NCI-H82 (cell line): ENCODE measurements at places on chromosomes 16 and 17.

DNA sequence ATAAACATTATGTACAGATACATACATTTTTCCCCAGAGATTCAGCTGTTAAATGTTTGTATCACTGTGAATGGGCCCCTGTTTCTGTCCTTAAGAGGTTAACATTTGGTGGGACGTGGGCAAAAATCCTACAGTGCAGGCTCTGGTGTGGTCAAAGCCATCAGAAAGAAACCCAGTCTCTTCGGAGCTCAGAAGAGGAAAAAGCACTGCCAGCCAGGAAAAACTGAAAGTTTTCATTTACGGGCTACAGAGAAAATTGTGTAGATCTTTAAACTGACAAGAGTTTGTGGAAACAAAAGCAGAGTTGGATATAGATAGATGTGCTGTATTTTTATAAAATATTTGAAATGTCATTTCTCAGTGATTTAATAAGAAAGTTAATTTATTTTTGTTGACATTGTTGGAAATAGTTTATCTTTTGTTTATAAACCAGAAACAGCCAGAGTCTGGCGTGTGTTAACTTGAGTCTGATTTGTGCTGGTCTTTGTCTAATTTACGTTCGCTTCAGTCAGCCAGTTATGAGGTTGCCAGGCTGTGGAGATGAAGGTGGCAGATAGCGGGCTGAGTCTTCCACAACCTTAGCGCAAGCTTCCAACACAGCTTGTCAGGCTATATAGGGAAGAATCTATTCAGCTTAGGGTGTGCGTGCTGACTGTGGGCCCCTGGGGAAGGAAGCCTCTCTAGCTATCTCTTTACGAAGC lies 9.5 kb upstream of the TEKT3 start:
- no peak for DNase-seq

DNA sequence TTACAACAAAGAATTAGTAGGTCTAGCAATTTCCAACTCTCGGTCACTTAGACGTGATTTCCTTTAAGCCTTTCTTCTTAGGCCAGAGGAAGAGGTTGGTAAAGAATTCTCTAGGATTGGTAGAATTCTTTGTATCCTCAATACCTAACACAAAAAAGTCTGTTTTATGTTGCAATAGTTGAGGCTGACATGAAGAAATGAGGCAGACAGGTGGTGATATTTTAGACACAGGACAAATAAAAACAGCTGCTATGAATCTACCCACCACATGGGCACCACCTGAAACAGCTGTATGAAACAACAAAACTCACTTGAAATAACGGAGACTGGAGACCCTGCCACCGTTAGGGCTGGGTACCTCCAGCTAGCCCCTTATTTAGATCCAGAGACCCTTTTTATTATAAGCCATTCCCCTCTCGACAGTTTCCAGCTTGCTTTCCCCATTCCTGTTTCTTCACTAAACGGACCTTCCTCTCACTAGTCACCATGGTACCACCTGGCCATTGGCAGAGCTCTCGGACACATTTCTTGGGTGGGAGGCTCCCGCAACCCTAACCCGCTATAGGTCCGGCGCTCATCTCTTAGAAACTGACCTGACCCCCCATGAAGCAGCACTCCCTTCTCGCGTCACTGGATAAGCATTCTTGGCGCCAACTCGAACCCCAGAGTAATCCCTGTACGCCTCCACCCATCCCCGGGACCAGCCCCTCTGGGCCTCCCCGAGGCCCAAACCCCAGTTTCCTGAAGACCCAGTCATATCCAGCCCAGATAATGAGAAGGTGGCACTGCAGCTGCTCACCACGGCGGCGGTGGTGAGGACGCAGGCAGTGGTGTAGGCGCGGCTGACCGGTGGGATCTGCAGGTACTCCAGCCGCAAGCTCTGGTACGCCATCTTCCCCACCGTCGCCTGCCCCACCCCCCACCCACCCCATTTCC lies at the start of gene DERL2:
Gene DERL2 (minus strand): TSS at position 909 of the 936 bp plus-strand sequence. CDS start 17 bp downstream, at position 892.
- DNase-seq: peak; percentile 81

DNA sequence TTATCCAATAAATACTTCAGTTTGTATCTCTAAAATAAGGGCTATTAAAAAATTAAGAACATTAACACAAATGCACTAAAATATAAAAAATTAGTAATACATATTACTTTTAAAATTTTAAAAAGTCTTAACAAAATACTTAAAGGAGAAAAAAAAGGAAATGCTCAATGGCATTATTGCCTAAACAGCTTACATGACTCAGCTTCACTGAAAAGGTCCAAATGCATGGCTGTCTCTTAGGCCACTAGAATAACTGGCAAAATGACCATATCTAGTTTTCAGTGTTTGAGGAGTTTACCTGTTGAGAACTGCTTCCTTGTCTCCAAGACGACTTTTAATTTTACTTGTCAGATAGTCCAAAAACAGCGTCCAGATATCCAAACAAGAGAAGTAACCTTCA lies 66.0 kb downstream of the XPO6 start:
- no peak for DNase-seq

DNA sequence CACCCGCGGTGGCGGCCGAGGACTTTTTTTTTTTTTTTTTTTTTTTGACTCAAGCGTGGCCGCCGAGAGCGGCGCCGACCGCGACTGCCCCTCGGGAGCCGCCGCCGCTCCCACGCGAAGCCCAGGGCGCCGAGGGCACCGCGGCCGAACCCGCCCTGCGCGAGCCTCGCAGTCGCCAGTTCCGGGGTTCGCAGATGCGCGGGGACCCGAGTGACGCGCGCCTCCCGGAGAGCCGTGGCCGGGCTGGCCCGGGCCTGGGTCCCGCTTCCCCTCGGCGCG lies 1.1 kb downstream of the METRNL start:
- DNase-seq: no peak

- no peak for DNase-seq
Measured at GRCh38 chr17:73468221-73468620, 156.4 kb upstream of the CDC42EP4 start.

GRCh38 chr17:20948984-20949777 lies 93.6 kb downstream of the USP22 start:
- DNase-seq: no peak

- no peak for DNase-seq
Measured at GRCh38 chr17:32862940-32863339, 14.0 kb downstream of the MYO1D start.

DNA sequence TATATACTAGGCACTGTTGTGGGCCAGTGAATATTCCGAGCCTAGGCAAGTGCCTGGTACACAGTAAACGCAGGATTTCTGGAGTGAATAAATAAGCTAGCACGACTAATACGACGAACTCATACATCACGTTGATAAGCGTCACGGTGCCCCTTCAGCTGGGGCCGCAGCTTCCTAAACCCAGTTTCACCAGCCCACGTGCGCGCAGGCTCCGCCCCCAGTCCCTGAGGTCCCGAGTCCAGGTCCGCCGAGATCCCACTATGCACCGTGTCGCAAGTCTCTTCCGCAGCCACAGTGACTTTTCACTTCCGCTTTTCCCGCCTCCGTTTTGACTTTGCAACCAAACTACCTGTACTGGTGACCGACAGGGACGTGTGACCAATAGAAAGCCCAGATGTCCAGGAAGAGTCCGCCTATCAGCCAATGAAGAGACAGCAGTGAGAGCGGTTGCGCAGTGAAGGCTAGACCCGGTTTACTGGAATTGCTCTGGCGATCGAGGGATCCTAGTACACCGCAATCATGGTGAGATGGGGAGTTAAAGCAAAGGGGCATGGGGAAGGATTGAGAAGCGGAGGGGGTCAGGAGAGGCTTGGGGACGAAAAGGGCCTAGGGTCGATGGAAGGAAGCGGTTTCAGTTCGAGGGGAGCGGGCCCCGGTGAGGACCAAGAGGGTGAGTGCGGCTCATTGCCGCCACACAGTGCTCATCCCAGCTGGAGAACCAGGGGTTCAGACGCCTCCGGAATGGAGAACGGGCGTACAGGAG lies at the start of gene PSMB3:
Gene PSMB3 (plus strand): TSS at position 434 of the 763 bp plus-strand sequence. CDS start 86 bp downstream, at position 520.
- peak; percentile 100 for DNase-seq
